ENCODE measurements at places on chromosomes 5 and 9.
A peak's percentile ranks its signal among the peaks of the same experiment; 100 is the strongest.

GRCh38 chr5:34751807-34752736 lies 86.9 kb upstream of the TTC23L start:
- no peaks in the 10 kb centered on the region for H3K27me3 ChIP-seq
- H3K4me1 ChIP-seq: peaks cover 21% of the 10 kb centered on the region
- no peak overlapping the region for H3K4me3 ChIP-seq

GRCh38 chr9:120648581-120649197 lies 65.6 kb downstream of the MEGF9 start:
- no peaks in the 10 kb centered on the region for H3K27me3 ChIP-seq
- no peak overlapping the region for H3K27ac ChIP-seq
- no peak for DNase-seq
- peaks cover 43% of the 10 kb centered on the region for H3K4me1 ChIP-seq

- no peaks in the 10 kb centered on the region for H3K36me3 ChIP-seq
- peaks cover 5% of the 10 kb centered on the region for H3K4me1 ChIP-seq
- no peak for DNase-seq
- H3K27ac ChIP-seq: no peak overlapping the region
- H3K4me3 ChIP-seq: no peak overlapping the region
Measured at GRCh38 chr5:2902186-2902585, 150.7 kb upstream of the IRX2 start.

GRCh38 chr9:8754751-8755150 lies 955.2 kb upstream of the DMAC1 start:
- peaks cover 44% of the 10 kb centered on the region for H3K4me1 ChIP-seq
- H3K27me3 ChIP-seq: no peaks in the 10 kb centered on the region
- peaks cover 7% of the 10 kb centered on the region for H3K36me3 ChIP-seq
- no peak overlapping the region for H3K27ac ChIP-seq
- no peak for DNase-seq

- peak overlapping the region; percentile 90 for H3K27ac ChIP-seq
- DNase-seq: no peak
- H3K27me3 ChIP-seq: peaks cover 8% of the 10 kb centered on the region
- peaks cover 49% of the 10 kb centered on the region for H3K4me1 ChIP-seq
Measured at GRCh38 chr5:32504989-32505596, 60.6 kb upstream of the ZFR start.

DNA sequence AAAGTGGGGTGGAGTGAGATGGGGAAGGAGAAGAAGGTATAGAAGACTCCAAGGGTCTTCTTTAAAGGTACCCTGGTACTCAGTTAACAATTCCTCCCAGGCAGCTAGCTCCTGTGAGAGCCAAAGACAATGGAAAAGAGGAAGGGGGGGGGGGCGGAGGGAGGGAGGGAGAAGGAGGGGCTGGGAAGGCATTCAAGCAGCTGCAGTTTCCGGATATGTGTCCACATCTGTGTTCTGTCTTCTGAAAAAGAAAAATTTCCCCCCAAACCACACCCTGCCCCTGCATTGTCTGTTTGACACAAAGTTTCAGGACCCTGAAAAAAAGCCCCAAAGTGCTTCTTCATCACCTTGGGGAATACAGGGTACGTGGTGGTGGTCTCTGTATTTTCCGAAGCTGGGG lies 11.1 kb downstream of the SPRY4 start:
- H3K36me3 ChIP-seq: peaks cover 21% of the 10 kb centered on the region
- no peaks in the 10 kb centered on the region for H3K27me3 ChIP-seq
- H3K27ac ChIP-seq: no peak overlapping the region
- H3K4me3 ChIP-seq: no peak overlapping the region
- no peak for DNase-seq

GRCh38 chr9:84207491-84207951 lies 133.0 kb downstream of the SLC28A3 start:
- H3K4me1 ChIP-seq: peaks cover 6% of the 10 kb centered on the region
- H3K27me3 ChIP-seq: no peaks in the 10 kb centered on the region
- DNase-seq: no peak
- H3K4me3 ChIP-seq: no peak overlapping the region
- no peaks in the 10 kb centered on the region for H3K36me3 ChIP-seq

GRCh38 chr9:134324359-134325095 lies 1.7 kb upstream of the RXRA start:
- H3K27ac ChIP-seq: peak overlapping the region; percentile 27
- no peak for DNase-seq
- no peaks in the 10 kb centered on the region for H3K36me3 ChIP-seq
- no peaks in the 10 kb centered on the region for H3K27me3 ChIP-seq
- peaks cover 53% of the 10 kb centered on the region for H3K4me1 ChIP-seq

Measured in neural crest cell (in vitro differentiated cells).